ENCODE measurements at places on chromosomes 5 and 9.
A peak's percentile ranks its signal among the peaks of the same experiment; 100 is the strongest.

- DNase-seq, result peak; percentile 6
Observed at GRCh38 chr9:4741365-4742089, 525 bp upstream of the AK3 start.

DNA sequence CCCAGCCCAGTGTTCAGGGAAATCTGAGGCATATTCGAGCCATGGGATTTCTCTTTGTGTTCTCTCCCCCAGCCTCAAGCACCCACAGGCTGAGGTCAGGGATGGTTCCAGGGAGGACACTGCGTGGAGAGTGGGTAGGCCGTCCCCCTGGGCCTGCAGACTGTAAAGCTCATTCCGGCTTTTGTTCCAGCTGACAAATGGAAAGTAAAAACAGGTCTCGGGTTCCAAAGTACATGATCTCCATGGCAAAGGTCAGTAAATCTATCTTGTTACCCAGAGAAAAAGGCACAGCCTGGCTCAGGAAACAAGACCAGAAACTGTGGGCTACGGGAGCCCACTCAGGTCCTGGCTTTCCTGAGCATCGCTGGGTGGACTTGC lies 116.2 kb downstream of the ROR2 start:
- DNase-seq, result no peak

GRCh38 chr5:143557061-143557818 lies 153.8 kb upstream of the NR3C1 start:
- DNase-seq, result no peak

DNA sequence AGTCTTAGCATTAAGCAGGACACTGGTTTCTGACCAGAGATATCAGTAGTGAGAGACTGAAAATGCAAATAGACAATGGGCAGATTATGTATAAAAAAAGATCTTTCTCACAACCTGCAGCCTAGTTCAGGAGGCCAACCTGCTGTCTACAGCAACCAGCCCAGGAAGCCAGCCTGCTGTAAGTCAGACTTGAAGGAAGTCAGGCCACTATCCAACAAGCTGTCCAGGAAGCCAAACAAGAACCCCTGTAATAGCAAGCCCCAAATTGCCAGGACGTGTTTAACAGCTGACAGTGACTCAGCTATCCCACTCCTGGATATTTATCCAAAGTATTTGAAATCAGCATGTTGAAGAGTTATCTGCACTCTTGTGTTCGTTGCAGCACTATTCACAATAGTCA lies 121.8 kb upstream of the SPIN1 start:
- DNase-seq, result no peak

GRCh38 chr5:60163762-60164161 lies 270.2 kb upstream of the PDE4D start:
- no peak for DNase-seq

DNA sequence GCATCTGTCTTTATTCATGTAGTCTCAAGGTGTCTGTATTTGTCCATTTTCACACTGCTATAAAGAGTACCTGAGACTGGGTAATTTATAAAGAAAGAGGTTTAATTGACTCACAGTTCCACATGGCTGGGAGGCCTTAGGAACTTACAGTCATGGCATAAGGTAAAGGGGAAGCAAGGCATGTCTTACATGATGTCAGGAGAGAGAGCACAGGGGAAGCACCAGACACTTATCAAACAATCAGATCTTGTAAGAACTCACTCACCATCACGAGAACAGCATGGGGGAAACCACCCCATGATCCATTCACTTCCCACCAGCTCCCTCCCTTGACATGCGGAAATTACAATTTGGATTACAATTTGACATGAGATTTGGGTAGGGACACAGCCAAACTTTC lies 44.2 kb downstream of the NLN start:
- no peak for DNase-seq

DNA sequence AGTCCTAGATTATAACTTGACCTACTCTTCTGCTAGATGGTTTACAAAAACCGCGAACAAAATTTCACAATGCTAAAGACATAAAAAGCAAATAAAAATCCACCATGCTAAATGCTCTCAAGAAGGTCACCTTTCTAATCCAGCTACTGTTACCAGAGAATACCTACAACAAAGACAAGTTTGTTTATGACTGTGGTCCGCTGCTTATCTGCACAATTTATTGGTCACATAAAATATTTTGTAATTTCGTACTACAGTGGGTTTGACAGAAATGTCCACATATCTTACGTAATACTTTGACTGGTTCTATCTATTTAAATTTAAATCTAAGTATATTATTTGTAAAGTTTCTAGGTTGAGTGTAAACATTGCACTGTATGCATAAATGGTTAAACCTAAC lies 257.6 kb upstream of the ZNF608 start:
- no peak for DNase-seq

DNA sequence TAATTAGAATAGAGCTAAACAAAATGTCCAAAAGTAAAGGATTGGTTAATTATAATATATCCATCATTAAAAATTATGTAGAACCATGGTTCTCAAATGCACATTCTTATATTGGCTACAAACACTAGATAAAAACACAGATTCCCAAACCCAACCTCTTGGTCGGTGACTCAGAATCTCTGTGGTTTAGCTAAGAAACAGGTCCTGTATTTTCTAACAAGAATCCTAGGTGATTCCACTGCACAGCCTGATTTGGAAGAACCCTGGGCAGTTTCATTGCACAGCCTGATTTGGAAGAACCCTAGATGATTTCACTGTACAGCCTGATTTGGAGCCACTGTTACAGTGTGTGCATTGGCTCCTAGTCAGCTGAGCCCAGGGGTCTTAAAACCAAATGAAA lies 67.9 kb downstream of the KIAA1958 start:
- DNase-seq, result no peak

DNA sequence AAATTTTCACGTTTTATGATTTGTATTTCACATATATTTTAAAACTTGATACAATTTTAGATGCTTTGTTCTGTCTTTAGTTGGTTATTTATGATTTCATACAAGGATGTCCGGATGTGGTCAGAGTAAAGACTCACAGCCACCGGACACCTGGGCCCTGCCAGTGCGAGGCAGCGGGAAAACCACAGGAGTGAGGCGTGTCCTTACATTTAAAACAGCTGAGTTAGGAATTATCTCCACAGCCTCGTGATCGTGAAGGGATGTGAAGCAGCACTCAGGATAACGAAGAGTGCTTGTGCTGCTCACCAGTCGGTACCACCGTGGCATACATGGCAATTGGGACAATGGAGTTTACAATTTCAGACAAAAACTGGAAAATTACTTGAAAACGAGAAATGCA lies 14.0 kb downstream of the SNX18 start:
- DNase-seq, result no peak

DNA sequence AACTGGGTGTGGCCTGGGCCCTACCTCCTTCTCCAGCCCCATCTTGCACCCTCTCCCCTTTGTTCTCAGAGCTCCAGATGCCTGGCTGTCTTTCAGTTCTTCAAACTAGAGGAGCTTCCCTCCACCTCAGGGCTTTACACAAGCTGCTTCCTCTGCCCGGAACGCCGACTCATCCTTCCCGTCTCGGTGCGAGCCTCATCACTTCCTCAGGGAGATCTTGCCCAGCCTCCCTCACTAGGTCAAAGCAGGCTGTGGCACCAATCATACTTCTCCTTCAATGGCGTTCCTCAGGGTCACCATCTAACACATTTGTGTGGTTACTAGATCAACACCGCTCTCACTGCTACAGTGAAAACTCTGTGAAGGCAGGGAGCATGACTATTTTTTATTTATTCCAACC lies 56.2 kb upstream of the ZSWIM6 start:
- DNase-seq, result no peak

DNA sequence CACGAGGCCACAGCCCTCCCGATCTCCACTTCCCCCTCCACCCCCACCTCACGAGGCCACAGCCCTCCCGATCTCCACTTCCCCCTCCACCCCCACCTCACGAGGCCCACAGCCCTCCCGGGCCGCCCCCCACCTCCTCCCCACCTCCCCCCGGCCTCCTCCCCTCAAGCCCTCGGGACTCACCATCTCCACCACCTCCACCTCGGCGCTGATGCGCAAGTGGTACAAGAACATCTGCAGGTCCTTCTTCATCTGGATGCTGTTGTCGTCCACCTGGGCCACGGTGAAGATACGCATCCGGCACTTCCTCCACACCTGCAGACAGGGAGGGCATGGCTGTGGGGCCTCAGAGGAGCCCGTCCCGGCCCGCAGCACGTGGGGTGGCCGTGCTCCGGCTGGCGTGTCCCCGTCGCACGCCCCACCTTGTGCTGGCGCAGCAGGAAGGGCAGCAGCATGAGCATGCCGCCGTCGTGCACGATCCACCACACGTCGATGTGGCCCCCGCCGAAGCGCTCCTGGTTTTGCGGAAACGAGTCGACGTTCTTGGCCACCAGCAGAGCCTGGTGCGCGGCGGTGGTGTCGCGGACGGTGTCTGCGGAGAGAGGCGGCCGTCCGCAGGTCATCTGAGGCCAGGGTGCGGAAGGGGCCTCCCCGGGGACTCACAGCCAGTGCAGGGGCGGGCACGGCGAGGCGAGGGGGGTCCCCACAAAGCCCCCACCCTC lies 48.0 kb downstream of the SLC12A7 start:
- DNase-seq, result no peak

DNA sequence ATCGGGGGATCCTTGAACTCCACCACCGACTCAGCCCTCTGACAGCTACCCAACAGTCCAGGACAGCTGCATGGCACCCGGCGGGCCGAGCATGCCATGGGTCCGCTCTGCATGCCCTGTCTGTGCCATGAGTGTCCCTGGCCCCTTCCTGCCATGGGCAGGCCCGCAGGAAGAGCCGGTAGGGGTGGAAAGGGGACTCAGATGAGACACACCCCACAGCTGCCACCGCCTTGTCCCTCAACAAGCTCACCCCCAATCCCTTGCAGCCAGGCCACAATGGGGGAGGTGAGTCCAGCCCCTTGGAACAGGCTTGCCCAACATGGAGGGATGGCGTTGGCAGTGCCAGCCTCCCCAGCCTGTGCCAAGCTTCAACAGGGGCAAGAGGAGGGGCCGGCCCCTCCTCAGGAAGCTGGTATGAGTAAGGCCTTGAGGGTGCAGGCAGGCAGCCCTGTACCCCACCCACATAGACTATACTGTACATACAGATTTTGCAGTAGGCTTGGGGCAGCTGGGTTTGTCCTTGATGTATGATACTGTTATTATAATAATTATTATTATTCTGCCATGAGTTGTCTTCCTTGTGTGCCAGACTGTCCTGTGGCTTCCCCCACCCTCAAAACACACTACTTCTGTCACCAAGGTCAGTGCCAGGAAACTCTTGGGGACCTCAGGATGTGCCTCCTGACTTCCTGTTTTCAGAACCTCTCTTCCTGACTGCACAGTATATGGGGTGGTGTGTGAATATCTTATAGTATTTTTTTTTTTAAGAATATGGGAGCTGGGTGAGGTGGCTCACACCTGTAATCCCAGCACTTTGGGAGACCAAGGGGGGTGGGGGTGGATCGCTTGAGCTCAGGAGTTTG lies 12.0 kb upstream of the SLC34A1 start:
- DNase-seq, result no peak

Data from activated CD4-positive, alpha-beta T cell treated with anti-CD3 and anti-CD28 coated beads, Interleukin-2, amount 50 U/mL, for 4 hours (primary cell).